Myometrial cell (primary cell): ENCODE measurements at places on chromosomes 1 and 21. TPM values are rescaled to one million over a fixed set of nuclear protein-coding genes. Genes with fewer than 3 reads are reported as not detected.

GUK1 gene
- total RNA-seq = 404 and 525 TPM in 2 replicates

SLAMF6 gene
- total RNA-seq = not detected in 2 replicates

GBP1 gene
- total RNA-seq = 28.3 and 31.4 TPM in 2 replicates

GPA33 gene
- not detected in 2 replicates for total RNA-seq

CFAP141 gene
- total RNA-seq = not detected in 2 replicates

C1orf94 gene
- total RNA-seq = not detected in 2 replicates

SYT2 gene
- total RNA-seq = not detected in 2 replicates

NCF2 gene
- total RNA-seq = not detected in 2 replicates

VHLL gene
- total RNA-seq = not detected in 2 replicates

SCMH1 gene
- 24.8 and 28.2 TPM in 2 replicates for total RNA-seq

GJA8 gene
- total RNA-seq = not detected in 2 replicates

LAPTM5 gene
- not detected in 2 replicates for total RNA-seq

OR10J4 gene
- total RNA-seq = not detected in 2 replicates

MIXL1 gene
- not detected in 2 replicates for total RNA-seq

AADACL3 gene
- total RNA-seq = not detected in 2 replicates

PDXK gene
- total RNA-seq = 154 and 187 TPM in 2 replicates

GBP2 gene
- total RNA-seq = 31.7 and 37.5 TPM in 2 replicates

TMOD4 gene
- total RNA-seq = not detected in 2 replicates

ATP6V1G3 gene
- total RNA-seq = not detected in 2 replicates

PTAFR gene
- 0.35 and 1.2 TPM in 2 replicates for total RNA-seq

PMVK gene
- total RNA-seq = 14.1 and 14.2 TPM in 2 replicates

CIART gene
- 1.2 and 1.8 TPM in 2 replicates for total RNA-seq

DCST2 gene
- total RNA-seq = 0.18 and 0.29 TPM in 2 replicates

CLEC20A gene
- 1.4 TPM in 1 of 2 replicates, not detected in the other for total RNA-seq

LRRC71 gene
- not detected in 2 replicates for total RNA-seq

ETV3L gene
- total RNA-seq = not detected in 2 replicates

OR6K3 gene
- not detected in 2 replicates for total RNA-seq

ANXA9 gene
- 1.2 and 1.4 TPM in 2 replicates for total RNA-seq

C4BPB gene
- not detected in 2 replicates for total RNA-seq

PLPPR4 gene
- not detected in 2 replicates for total RNA-seq

GLMN gene
- 12.6 and 13.8 TPM in 2 replicates for total RNA-seq

AMY1C gene
- total RNA-seq = not detected in 2 replicates

FAM151A gene
- not detected in 2 replicates for total RNA-seq

DNAJC28 gene
- total RNA-seq = 0.18 and 1.7 TPM in 2 replicates
